AG04450 (cell line): ENCODE measurements at places on chromosomes 1 and 21.

DNA sequence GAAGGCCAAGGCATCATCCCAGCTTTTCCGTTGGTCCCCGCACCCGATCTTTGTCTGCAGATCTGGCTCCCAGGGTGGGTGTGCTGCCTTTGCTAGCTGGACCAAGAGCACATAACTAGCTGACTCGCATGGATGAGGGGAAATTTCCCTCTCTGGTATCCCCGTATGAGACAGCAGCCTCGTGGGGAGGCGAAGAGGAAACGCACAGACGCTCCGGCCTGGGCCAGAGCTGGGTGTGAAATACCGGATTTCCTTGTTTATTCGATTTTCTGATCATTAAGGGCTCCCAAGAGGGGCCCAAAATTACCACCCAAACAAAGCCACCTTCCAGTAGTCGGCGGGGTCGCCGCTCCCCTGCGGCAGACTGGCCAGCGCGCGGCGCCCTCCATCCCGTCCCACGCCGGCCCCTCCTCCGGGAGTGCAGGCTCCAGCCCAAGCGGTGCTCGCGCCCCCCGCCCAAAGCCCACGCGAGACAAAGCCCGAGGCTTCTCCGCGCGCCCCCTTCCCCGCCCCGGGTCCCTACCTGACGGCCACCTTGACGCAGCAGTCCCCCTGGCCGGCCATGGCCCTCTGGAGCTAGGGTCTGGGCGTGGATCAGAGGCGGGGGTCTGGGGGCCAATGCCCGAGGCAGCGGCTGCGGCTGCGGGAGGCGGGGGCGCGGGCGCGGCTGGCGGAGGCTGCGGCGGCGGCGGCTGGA lies 546 bp downstream of the KIF21B start:
- no peak for DNase-seq

GRCh38 chr21:25647647-25648046 lies 8.6 kb downstream of the JAM2 start:
- DNase-seq = no peak

DNA sequence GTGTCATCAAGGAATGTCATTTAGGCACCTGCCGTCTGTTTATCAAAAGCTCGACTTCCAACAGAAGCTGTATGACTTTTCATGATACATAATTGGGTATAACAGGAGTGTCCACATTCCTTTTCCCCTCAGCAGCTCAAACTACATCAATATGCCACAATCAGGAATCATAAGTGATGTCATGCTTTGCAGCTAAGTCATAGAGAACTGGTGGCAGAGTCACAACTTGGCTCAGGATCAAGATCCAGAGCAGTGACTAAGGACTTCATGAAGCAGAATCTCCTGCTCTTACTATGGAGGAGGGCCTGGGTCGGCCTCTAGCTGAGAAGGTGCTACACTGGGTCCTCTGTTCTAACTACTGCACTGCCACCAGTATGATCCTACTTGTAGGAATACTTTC lies 36.5 kb upstream of the AGBL4 start:
- no peak for DNase-seq

DNA sequence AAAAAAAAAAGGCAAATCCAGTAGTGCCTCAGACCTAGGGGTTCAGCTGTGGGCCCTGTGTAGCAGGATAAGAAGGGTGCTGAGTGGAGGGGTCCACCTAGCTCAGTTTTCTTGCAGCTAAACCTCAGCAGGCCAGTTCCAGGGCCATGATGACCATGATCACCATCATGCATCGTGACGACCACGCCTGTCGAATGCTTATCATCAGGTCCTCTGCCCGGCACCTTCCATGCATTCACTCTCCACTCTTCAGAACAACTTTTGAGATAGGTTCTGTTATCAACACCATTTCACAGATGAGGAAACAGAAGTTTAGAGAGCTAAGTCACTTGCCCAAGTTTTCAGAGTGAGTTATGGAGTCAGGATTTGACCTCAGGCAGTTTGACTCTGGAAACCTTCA lies 54.9 kb downstream of the ACBD3 start:
- DNase-seq = no peak

DNA sequence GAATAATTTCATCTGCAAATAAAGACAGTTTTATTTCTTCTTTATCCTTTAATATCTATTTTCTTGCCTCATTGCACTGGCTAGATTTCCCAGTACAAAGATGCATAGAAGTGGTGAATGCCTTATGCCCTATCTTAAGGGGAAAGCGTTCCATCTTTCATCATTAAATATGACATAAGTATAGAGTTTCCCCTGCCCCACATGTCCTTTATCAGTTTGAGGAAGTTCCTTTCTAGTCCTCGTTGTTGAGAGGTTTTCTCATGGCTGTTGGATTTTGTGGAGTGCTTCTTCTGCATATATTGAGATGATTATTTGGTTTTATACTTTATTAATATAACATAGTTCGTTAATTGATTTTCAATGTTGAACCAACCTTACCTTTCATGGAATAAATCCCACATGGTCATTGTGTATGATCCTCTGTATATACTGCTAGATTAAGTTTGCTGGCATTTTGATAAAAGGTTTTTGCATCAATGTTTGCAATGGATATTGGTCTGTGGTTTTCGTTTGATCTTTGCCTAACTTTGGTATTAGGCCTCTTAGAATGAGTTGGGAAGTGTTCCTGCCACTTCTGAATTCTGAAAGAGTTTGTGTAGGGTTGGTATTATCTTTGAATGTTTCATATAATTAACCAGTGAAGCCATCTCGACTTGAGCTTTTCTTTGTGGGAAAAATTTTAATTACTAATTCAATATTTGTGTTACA lies 15.6 kb downstream of the PRKACB start:
- DNase-seq = no peak
